Head of caudate nucleus (tissue), 42 donors: ENCODE measurements at places on chromosomes 6 and 20.

- DNase-seq, result no peak
Observed at GRCh38 chr6:33622456-33623431, 1.6 kb downstream of the ITPR3 start.

DNA sequence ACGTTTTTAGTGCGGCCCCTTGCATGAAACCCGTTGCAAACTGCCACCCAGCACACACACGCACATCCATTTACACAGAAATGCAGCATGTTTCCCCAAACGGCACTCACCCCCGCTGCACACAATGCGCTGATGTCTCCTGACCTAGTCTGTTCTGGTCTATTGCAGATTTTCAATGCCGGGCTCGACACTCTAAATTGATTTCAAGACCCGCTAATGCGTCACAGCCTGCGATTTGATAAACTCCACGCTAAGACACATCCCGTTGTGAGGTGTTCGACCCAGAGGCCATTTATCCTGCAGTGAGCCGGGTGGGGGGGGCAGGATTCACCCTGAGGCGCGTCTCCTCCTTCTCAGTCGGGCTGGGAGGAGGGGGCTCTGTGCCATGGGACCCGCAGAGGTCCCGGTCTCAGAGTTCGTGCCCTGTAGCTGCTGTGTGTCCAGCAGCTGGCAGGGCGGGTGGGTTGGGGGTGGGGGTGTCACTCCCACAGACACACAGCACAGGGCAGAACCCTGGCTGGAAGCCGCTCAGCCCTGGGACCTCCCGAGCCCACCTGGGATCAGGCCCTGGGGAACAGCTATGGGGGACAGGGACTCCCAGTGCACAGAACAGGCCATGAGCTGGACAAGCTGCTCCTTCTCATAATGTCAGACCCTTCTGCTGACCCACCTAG, 367.9 kb downstream of the PREX1 start:
- no peak for DNase-seq

- no peak for DNase-seq
Observed at GRCh38 chr6:10838794-10839333, 525 bp upstream of the MAK start.

DNA sequence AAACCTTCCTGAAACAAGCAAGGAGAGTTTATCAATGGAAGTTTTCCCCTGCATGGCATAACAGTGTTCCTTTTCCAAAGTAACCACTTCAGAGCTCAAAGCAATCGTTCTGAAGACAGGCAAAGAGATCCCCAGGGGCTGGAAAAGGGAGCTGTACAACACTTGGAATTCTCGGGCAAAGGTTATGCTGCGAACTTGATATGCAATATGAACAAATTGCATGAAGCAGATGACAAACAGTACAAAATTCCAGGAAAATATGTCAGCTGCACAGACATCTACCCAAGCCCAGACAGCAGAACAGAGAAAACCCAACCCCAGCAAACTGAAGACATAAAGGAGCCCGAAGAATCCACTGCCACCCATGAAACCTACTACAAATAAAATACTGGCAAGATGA, 18.4 kb downstream of the POPDC3 start:
- DNase-seq, result no peak

DNA sequence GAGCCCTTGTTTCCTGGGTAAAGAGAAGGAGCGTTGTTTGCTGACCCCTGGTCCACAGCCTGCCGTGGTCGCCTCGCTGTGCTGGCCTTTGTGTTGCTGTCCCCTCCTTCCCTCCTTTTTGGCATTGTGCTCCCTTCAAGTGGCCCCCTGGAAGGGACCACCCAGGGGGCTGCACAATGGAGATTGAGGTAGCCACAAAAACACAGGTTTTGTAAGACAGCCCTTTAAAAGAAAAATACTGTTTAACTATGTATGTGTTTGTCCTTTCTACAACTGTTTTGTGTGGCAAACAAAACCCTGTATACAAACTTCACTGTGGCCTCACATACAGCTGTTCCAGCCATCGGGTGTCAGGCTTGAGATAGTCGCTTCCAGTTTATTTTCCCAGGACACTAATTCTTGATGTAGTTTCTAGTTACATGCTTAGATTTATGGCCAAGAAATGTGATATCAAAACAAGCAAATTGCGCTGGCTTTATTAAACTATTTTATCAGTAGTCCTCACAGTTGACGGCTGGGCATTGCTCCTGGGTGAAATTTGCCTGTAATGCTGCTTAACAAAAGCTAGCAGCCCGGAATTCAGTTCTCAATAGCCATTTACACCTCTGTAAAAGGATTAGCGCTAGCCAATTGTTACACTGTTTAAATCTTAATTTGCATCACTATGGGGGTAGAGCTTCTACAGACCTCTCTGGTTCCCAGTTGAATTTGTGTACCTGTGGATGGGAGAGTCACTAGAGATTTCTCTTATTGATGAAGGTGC, 64.1 kb downstream of the KIZ start:
- DNase-seq, result no peak
